GM06990 (cell line): ENCODE measurements at places on chromosomes 2 and 18.

DNA sequence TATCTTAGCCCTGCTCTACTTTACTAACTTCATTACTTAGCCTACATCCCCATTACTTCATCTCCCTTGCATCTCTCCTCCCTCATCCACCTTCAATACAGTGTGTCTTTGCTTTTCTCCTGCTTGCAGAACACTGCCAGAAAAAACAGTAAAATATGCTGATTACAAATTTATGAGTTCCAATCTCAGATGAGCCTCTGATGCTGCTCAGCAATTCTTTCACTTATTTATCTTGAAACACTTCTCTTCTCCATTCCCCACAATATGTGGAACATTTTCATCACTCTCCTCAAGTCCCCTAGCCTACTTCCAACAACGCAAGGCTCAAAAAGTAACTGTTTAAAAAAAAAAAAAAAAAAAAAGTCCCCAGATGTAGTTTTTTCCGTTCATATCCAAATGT is 7.1 kb downstream of the VPS54 start:
- no peak for DNase-seq

GRCh38 chr2:194616334-194616733 is 1040.7 kb upstream of the SLC39A10 start:
- DNase-seq = no peak

GRCh38 chr2:160794926-160795325 is 301.3 kb upstream of the RBMS1 start:
- no peak for DNase-seq

- DNase-seq = no peak
These were observed 927.6 kb downstream of the TSN start for GRCh38 chr2:122683018-122683417.

- no peak for DNase-seq
These were observed 91.9 kb upstream of the STK17B start for GRCh38 chr2:196263181-196263747.

DNA sequence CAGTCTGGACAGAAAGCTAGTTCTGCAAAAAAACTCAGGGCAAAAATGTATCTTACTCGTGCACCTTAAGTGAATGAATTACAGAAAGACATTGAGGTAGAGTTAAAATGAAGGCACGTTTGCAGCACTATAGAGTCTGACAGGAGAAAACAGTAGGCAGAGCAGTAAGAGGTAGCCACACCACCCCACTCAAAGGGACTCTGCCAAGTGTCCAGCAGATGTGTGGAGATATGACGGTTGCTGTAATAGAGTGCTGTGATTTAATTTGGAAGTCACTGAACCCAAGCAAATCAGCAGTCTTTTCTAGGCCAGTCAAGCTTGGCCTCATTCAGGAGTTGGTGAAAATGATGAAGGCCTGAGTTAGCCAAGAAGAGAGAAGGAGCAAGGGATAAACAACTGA is 464.4 kb downstream of the PTPRM start:
- DNase-seq = no peak

DNA sequence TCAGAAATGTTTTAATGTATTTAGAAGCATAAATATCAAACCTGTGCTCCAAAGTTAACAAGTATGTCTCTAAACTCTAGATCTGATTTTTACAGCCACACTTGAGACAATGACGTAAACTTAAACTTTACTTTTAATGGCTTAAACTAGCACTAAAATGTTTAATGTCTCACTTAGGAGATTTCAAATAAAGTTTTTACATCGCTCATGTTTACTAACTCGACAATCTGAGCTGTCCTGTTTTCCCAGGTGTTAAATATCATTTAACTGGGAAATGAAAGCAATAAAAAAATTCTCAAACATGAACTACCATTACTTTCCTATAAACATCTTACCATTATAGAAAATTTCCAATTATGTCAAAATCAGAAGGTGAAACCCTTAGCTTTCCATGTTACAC is 70.2 kb upstream of the FAM124B start:
- no peak for DNase-seq

DNA sequence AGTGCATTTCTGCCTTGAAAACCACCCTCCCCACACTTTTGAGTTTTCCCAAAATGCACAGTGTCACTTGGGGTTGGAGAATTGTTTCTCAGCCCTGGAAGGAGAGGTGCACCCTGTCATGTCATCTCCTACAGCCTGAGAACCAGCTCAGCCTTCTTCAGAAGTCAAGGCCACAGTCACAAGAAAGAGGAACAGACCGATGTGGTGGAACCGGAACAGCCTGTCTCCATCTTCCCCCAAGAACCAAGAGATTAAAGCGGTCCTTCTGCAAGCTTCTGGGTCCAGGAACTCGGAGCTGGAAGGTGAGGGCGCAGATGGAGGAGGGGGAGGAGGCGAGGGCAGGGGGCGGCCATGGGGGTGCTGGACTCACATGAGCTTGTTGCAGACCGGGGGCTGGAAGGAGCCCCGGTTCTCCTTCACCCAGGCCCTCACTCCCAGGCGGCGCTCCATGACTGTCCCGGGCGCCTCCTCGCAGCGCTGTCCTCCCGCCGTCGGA is 248 bp downstream of the HAAO start:
- DNase-seq = no peak

DNA sequence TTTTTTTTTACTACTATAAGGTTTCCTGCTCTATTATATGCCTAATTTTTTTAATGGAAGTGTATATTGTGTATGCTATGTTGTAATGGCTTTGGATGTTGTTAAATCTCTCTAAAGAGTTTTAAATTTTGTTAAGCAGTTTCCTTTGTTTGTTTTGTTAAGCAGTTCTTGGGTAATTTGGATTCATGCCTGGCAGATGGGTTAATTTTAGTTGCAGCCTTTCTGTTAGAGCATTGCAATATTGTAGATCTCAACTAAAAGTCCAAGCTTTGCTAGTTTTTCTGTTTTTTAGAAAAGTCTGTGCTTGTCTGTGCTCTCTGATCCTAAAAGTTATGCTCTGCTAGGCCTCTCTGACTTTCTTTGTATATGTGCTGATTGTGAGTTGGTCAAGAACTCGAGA is 1229.0 kb upstream of the NRXN1 start:
- no peak for DNase-seq

- DNase-seq = peak; percentile 40
These were observed 38.1 kb upstream of the TGIF1 start for GRCh38 chr18:3411854-3412268.

DNA sequence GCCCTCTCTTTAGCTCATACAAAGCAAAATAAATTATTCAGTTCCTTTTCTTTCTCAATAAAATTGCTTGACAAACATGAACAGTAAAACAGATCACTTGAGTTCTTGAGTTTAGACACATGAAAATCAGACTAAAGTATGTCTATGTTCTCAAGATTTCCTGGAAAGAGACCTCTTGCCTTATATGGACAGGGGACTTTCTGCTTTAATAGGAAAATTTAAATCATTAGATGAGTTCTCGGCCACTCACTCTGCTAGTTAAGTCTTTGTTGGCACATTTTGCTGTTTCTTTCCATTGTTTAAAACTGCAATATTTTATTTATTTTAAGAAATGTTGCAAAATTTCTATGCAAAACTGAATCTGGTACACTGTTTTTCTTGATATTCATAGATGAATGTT is 207.8 kb downstream of the RND3 start:
- no peak for DNase-seq

DNA sequence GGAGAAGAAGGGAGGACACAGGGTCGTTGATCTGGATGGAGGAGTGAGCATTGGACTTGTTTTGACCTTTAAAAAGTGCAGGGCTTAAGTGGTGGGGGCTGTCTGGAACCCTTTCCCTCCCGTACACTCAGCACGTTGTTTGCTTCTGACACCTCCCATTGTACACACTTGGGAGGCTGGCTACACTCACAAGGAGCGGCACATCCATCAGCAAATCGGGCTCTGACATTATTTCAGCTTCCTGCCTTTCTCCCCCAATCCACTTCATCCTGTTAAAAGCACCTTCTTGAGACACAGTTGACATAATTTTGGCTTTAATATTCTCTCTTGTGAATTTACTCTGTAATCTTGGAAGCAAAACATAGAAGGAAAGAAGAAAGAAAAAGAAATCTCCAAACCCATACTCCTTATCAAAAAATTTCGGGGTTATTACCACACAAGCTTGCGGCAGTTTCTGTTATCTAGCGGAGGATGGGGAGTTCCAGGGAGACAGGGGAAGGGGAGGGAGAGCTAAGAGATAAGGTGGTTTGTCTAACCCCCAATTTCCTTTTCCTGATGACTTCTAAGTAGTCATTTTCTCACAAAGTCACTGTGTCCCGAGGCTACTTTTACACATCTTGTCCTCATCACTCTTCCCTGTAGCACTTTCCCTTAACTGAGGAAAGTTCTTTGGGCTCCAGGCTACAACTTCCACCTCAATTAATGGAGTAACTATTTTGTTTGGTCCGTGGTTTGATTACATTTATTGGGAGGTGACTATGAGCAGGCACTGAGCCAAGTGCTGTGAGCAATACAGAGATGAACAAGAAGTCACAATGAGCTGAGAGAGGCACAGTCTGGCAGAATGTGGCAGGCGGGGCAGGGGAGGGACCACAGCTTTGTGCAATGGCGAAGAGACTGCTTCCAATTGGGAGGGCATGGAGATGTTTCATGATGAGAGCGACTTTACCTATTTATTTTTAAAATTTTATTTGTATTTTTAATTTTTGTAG is 240.1 kb upstream of the MEX3C start:
- DNase-seq = no peak

DNA sequence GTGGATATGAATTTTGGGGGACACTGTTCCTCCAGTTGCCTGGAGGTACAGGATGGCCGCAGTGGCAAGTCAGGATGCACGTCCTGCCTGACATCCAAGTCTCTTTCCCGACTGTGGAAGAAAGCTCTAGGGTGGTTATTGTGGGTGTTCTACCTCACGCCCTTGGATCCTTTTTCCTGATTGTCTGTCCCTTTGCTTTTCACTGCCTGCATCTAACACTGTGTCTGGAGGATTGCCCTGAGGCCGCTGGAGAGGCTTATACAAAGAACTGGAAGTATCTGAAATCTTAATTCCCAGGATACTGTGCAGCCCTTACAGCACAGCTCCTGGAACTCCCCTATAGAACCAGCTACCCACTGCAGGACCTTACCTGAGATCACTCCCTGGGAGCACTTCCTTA is 250.5 kb downstream of the TFCP2L1 start:
- DNase-seq = no peak

GRCh38 chr2:142533177-142533576 is 344.3 kb upstream of the KYNU start:
- DNase-seq = no peak

- DNase-seq = no peak
These were observed 13.7 kb downstream of the DOCK10 start for GRCh38 chr2:225028572-225028971.

DNA sequence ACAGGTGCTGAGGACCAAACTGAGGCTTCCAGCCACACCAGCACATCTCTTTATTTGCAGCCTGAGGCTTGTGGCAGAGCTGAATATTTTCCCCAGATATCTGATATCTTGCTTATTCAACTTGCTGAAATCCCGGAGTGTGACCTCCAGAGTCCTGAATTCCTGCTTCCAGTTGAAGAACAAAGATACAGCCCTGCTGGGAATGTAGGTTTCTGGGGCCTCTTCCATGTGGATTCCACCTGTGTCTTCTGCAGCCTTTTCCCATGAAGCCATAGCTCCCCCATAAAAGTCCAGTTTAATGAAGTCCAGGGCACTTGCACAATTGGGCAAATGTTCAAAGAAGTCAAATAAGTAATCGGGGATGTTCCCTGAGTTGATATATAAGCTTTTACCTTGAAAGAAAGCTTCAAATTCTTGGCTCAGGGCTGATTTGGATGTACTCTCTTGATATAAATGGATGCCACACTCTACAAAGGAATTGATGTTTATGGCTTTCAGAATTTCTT is 14.9 kb downstream of the NLRC4 start:
- DNase-seq = no peak

GRCh38 chr2:205060269-205060668 is 515.0 kb downstream of the PARD3B start:
- DNase-seq = no peak

DNA sequence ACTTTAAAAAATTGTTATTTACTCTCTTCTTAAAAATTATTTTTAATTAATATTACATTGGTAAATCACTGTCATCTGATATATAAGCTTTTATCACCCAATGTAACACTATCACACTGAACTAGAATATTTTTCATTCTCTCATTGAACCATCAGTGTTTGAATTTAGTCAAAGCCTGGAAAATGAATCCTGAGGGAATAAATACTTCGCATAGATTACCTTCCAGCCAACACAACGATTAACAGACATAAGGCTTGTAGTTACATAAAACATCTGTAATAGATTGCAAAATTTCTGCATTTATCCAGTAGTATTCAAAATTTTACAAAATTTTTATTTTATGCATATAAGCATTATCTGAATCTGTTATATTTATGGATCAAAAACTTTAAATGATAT is 314.9 kb downstream of the ERBB4 start:
- DNase-seq = no peak

DNA sequence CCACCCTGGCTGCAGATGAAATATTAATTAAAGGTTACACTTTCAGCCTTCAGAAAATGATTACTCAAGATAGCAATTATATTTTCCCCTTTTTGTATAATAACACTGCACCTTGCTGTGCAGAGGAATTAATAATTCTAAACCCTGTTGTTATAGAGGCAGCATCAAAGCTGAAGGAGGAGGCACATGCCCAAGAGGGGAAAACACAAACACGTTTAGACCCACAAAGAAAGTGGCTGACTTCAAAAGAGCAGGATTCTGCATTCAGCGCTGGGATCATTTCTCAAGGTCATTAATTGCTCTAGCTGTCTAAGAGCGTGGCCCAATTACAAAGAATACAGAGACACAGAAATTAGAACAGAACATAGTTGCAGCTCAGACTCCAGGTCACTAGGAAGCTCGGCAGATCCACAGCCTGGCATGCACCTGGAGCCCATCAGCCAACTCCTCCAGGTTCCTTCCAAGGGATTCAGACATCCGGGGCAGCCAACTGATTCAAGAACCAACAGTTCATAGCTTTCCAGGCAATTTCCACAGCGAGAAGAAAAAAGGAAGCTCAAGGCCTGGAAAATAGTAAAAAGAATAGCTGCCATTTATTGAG is 102.3 kb upstream of the ID2 start:
- DNase-seq = no peak

- no peak for DNase-seq
These were observed 10.2 kb downstream of the MTCL1 start for GRCh38 chr18:8715599-8715998.

DNA sequence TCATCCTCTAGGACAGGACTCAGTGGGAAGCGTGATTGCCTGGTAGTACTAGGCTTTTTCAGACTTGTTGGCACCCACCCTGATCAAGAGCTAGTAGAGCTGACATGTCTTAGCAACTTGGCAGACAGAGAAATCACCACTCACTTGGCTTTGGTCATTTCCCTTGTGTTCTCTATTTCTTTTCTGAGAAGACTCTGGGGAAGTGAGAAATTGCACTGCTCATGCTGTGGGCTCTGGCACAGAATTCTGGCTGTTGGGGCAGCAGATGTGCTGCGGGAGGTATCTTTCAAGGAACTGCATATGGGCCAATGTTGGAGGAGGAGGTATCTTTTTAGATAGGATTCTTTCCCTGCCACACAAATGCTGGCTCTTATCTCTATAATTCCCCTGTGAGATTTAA is 529.1 kb upstream of the MEX3C start:
- DNase-seq = peak; percentile 51

- no peak for DNase-seq
These were observed 38.8 kb upstream of the VIT start for GRCh38 chr2:36657703-36658102.

GRCh38 chr18:23662309-23663263 is at the start of gene ANKRD29:
ANKRD29 (minus strand) TSS chr18:23662911; CDS start chr18:23662730, 181 bp downstream.
- peak; percentile 57 for DNase-seq
